ENCODE measurements at places on chromosomes 5 and 9.

- DNase-seq = no peak
Measured at GRCh38 chr5:53834500-53834899, 274.1 kb downstream of the NDUFS4 start.

GRCh38 chr5:10695759-10696543 lies 65.1 kb downstream of the DAP start:
- DNase-seq = no peak

- DNase-seq = no peak
Measured at GRCh38 chr9:4680173-4680525, 780 bp downstream of the CDC37L1 start.

DNA sequence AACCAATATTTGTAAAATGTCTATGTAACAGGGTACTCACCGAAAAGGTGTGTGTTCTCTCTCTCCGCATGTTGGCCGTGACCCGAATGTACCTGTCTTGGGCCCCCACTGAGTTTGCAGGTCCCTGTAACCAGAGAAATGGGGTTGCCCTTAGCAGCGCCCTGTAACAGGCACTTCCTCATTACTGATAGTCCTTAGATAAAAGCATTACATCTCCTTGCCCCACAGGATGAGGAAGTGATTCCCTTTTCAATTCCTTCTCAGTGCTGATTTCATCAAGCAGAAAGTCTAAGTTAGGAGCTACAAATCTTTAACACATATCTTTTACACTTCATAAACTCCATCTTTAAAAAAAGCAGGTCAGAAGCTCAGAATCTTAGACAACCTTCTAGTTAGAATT lies 15.2 kb upstream of the HMHB1 start:
- DNase-seq = no peak

GRCh38 chr9:69645488-69645887 lies 26.7 kb downstream of the APBA1 start:
- no peak for DNase-seq

DNA sequence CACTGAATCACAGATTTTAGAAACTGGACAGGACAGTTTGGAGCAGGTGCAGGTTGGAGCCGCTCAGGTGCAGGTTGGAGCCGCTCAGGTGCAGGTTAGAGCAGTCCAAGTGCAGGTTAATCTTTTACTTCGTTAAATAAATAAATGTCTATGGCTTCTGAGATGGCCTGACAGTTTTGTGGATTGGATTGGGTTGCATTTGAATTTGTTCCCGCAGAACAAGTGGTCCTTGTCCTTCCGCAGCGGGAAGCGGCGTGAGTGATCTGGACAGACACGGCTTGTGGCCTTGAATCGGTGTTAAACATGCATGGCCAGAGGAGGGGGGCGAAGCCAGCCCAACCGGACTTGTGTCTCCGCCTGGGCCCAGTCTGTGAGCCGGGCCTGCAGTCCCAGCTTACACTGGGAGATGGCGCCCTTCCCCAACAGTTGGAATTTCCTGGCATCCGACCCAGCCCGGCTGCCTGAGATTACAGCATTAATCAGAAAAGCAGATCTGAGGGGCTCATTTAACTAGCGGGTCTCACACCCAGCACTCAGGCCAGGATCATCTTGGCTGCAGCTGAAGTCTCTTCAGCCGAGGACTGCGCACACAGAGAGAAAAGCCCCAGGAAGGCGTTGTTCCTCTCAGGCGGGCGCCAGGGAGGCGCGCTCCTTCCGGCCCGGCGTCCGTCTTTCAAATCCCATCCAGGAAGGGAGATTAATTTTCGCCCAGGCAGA lies 1.5 kb upstream of the OLFM1 start:
- no peak for DNase-seq

GRCh38 chr9:24832307-24832706 lies 286.6 kb upstream of the IZUMO3 start:
- no peak for DNase-seq

DNA sequence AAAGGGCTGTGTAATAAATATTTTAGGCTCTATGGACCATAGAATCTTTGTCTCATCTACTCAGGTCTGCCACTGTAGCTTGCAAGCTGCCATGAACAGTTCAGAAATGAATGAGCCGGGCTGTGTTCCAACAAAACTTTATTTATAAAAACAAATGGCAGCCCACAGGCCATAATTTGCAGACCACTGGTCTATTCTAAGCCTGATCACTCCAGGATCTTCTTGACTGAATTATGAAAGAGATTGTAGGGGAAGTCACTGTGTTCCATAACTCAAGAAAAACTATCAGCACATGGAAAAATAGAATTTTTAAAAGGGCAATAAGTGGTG lies 11.4 kb upstream of the C1QTNF3 start:
- DNase-seq = no peak

DNA sequence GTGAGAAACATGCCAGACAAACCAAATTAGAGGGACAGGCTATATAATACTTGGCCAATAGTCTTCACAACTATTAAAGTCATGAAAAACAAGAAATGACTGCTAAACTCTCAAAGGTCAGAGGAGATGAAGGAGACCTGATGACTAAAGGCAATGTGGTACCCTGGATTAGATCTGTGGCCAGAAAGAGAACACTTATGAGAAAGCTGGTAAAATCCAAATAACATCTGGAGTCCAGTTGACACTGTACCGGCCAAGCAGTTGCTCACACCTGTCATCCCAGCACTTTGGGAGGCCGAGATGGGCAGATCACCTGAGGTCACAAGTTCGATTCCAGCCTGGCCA lies 24.4 kb downstream of the ATOX1 start:
- no peak for DNase-seq

- no peak for DNase-seq
Measured at GRCh38 chr9:27929841-27930240, 356.6 kb upstream of the C9orf72 start.

- DNase-seq = no peak
Measured at GRCh38 chr5:139669662-139670368, 21.7 kb downstream of the CXXC5 start.

DNA sequence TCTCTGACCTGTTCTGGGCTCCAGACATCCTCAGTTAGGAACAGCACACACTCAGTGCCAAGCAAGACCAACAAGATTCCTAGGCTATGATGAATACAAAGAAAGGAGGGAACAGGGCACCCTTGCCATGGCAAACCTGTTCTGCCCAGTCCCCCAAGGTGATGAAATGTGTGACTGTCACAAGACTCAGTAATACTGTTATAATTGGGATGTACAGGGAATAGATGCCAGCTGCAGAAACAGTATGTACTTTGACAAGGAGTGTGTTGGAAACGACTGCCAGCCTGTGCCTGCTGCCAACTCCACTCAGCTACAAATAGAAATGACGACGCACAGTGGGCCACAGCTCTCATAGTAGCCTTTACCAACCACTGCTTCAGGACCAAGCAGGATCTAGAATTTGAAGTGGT lies 453.0 kb downstream of the EFNA5 start:
- DNase-seq = no peak

- DNase-seq = no peak
Measured at GRCh38 chr9:91379426-91379825, 17.7 kb upstream of the AUH start.

GRCh38 chr9:116141864-116142561 lies 11.6 kb upstream of the PAPPA start:
- no peak for DNase-seq

- DNase-seq = no peak
Measured at GRCh38 chr5:168651648-168652047, 72.5 kb upstream of the PANK3 start.

GRCh38 chr5:88045165-88045564 lies 223.5 kb downstream of the TMEM161B start:
- no peak for DNase-seq

DNA sequence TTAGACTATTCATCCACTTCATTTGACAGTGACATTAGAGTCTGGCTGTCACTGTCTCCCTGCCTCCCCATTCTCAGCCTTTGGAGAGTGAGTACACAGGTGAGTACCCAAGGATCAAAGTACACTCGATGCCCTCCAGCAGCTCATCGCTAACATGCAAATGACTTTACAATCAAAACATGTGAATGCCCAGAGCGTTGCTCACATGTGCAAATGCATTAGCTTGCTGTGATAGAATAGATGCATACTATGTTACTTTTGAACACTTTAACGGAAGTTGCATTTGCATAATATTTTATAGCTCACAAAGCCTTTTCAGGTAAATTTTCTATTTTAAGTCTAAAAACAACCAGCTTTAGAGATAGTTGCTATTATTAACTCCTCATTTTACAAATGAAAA lies 107.6 kb downstream of the SYK start:
- no peak for DNase-seq

GRCh38 chr9:61673664-61674381 lies 484.0 kb downstream of the SPATA31A7 start:
- DNase-seq = no peak

- no peak for DNase-seq
Measured at GRCh38 chr9:129076640-129077037, 4.3 kb upstream of the DOLPP1 start.

- DNase-seq = no peak
Measured at GRCh38 chr5:121174351-121174750, 677.3 kb upstream of the FTMT start.

- no peak for DNase-seq
Measured at GRCh38 chr5:170070556-170071412, 34.9 kb upstream of the FOXI1 start.

DNA sequence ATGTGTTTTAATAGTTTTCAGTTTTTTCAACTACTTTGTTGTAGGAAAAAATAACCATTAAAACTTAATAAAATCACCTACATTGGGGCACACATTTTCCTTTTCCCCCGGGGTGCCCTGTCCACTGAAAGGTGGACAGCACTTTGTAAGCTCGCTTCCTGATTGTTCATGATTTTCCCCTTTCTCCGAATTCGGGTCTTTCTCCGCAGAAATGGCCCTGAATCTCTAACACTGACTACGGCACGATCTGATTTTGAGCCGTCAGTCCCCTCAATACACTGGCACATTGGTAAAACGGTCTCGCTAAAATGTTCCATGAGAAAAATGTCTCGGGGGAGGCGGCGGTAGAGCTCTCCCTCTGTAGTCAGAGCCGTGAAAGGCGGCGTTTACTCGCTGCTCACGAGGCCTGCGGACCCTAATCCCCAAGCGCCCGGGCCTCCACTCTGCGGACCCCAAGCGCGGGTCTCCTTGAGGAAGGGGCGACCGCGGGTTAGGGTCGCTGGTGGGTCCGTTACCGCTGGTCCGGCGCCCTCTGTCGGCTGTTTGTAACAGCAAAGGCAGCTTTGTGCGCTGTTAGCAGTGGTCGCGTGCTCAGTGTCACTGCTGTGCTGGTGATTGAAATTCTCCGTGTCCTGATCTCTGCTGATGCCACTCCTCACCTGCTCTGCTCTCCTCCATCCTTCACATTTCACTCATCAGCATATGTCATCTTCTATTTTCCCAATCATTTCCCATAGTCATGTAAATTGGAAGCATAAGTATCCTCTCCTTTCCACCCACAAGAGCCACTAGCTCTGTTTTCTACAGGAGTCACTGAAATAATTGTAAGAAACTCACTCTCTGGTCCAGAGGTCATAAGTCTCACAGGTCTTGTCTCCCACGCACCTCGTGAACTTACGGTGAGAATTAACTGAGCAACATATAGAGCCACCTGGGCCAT lies 10.8 kb upstream of the IFNA2 start:
- no peak for DNase-seq

- DNase-seq = no peak
Measured at GRCh38 chr5:145463634-145464033, 371.5 kb downstream of the PRELID2 start.

DNA sequence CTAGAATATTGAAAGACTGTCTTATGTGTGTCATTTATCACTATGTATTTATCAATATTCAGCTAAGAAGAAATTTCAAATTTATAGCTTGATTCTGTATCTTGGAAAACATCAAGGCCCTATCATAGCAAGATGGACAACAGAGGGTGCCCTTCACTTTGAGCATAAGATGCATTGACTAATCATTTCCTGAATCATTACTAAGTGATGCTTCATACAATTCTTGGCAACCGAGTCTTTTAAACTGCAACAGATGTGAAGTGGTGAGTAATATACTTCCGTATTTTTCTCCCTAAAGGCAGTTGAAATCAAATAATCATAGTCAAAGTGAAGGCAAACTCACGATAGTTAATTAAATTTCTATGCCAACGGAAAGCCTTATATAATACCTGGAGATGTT lies 318.6 kb upstream of the RGMB start:
- DNase-seq = no peak

DNA sequence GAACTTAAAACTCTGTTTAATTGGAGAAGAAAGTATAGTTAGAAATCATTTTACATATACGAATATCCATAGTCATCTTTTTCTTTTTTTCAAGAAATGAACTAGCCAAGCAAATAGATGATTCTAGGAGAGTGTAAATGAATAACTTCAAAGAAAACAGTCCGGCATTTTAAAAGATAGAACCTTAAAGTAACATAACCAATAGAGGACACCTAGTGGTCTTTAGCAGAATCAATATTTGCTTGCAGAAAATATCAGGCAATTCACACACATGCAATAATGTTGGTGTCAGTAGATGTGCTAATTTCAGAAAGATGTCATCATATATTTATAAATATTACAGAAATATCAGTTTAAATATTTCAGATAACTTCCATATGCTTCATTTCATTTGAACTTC lies 57.1 kb downstream of the HCN1 start:
- no peak for DNase-seq

GRCh38 chr5:24222876-24223275 lies 421.9 kb downstream of the CDH10 start:
- DNase-seq = no peak

DNA sequence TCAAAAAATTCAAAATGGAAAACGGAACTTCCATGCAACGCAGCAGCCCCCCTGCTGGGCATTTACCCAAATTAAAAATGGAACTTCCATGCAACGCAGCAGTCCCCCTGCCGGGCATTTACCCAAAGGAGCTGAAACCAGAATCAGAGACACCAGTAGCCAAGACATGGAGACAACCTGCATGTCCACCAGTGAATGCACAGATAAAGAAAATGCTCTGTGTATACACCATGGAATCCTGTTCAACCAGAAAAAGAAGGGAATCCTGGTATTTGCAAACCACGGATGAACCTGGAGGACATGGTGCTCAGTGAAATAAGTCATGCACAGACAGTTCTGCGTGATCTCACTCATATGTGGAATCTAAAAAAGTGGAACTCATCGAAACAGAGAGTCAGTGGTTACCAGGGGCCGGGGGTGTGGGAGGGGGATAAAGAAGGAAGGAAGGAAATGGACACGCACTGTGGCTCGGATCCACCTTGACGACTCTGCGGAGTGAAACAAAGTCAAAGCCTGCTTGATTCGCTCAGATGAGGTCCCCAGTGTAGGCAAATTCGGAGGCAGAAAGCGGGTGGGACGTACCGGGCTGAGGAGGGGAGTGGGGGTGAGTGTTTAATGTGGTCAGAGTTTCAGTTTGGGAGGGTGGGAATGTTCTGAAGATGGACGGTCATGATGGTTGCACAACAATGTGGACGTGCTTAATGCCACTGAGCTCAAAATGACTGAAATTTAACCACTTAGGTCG lies 40.2 kb upstream of the EXOC3 start:
- DNase-seq = no peak

- no peak for DNase-seq
Measured at GRCh38 chr9:37155601-37156000, 35.2 kb downstream of the ZCCHC7 start.

GRCh38 chr5:44711901-44712300 lies 96.8 kb upstream of the MRPS30 start:
- no peak for DNase-seq

GRCh38 chr9:108434502-108434901 lies 421.3 kb downstream of the ACTL7B start:
- no peak for DNase-seq

- DNase-seq = no peak
Measured at GRCh38 chr9:34652602-34653000, 616 bp downstream of the IL11RA start.
